ENCODE measurements at places on chromosomes 6 and 20.

GRCh38 chr6:91613481-91613880, 1026.6 kb upstream of the MAP3K7 start:
- no peak for DNase-seq

DNA sequence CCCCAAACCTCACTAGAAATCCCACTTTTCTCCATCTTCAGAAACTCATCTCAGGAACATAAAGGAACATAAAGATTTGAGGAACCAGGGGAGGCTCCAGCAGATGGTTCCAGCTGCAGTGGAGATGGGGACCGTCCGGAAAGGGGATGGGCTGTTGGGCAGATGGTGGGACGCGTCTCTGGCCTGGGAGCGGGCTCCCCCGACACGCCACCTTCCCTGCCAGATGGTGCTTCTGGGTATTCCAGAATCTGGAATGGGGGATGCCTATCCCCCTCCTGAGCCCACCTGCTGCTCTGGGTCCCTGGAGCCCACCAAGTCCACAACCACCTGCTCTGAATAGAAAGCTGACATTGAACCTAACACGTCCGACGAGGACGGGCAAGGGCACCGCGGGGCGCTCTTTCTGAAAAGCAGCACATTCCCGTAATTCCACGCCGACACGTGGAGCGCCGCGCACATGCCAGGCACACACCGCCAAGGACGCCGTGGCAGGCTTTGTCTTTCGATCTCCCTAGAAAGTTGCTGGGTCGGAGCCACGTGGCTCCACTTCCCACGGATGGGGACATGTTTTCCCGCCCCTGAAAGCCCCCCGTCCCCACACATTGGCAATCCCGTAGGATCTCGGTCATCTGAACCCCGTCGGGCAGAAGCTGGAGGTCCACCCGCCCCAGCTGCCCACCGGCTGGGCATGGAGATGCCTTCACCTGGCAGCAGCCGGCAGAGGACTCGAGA, 27.3 kb downstream of the SLC2A4RG start:
- no peak for DNase-seq

DNA sequence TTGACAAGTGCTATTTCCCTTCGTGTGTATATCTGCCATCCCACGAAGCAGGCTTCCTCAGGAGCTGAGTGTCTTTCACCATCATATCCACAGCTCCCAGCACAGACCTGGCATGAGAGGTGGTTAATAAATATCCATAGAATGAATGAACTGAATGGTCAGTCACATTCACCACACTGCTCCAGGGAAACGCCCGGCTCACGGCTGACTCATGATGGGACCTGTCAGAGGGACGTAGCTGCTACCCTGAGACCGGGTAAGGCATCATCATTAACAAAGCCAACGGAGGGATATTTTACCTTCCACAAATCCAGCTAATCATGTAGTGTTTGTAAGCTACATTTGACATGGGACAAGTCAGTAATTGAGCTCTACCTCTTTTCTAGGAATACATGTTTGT, 12.5 kb downstream of the AGPAT4 start:
- no peak for DNase-seq

GRCh38 chr6:42088101-42088591, 37.8 kb downstream of the TAF8 start:
- DNase-seq = no peak

- DNase-seq = no peak
Observed at GRCh38 chr6:26089272-26089671, 2.0 kb downstream of the HFE start.

Data from GM06990 (cell line).